H9 (cell line): ENCODE measurements at places on chromosomes 13 and 19. TPM values are rescaled to one million over a fixed set of nuclear protein-coding genes. Genes with fewer than 3 reads are reported as not detected.

DNA sequence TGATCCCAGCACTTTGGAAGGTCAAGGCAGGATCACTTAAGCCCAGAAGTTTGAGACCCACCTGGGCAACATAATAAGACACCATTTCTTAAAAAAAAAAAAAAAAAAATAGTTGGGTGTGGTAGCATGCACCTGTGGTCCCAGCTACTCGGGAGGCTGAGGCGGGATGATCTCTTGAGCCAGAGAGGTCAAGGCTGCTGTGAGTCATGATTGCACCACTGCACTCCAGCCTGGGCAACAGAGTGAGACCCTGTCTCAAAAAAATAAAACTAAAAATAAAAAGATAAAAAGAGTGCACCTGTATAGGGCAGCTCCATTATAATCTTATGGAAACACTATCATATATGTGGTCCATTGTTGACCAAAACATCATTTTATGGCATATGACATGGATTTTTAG lies 25.5 kb upstream of the STARD13 start:
- no peak for DNase-seq
- H3K27me3 ChIP-seq: no peaks in the 10 kb centered on the region
- H3K36me3 ChIP-seq: peaks cover 4% of the 10 kb centered on the region; the same call in 1 of the 2 replicates
- no peak overlapping the region for H3K4me3 ChIP-seq
- no peaks in the 10 kb centered on the region for H3K4me1 ChIP-seq

GRCh38 chr13:37027639-37028038 lies 27.1 kb downstream of the EXOSC8 start:
- H3K4me1 ChIP-seq: no peaks in the 10 kb centered on the region
- H3K27ac ChIP-seq: no peak overlapping the region
- no peaks in the 10 kb centered on the region for H3K27me3 ChIP-seq

DNA sequence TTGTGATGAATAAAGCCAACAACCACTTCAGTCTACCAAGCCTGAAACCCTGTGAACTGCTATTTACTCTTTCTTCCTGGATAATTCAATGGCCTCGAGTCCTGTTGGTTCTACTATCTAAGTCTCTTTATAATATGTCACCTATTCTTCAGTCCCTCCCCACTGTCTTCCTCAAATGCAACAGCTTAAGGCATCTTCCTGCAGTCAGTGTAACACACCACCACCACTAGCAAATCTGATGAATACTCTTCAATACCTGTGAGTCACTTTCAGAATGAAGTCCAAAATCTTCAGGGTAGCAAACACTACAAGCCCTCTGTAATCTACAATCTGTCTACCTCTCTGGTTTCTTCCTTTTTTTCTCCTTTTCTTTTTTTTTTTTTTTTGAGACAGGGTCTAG lies 32.9 kb downstream of the ZDHHC20 start:
- no peaks in the 10 kb centered on the region for H3K27me3 ChIP-seq
- H3K4me1 ChIP-seq: no peaks in the 10 kb centered on the region
- H3K4me3 ChIP-seq: no peak overlapping the region
- H3K27ac ChIP-seq: no peak overlapping the region
- DNase-seq: no peak

Gene ZNF571
- total RNA-seq: 4.5 and 5.3 TPM in 2 replicates

DNA sequence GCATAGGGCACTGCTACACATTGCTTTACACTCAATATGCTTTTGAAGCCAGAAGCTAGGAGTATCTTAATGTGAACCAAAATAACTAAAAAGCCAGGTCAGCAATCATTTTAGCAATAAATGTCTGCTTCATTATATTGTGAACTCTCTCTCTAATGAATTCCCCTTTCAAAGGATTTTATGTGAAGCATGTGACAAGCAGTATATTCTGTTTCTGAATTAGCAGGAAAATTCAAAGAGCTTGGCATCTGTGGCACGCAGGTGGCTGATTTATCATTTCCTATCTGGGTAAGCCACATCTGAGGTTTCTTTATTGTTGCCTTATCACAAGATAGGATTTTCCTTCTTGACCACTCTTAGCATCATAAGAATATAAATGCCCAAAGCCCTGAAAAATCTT lies 56.8 kb upstream of the KLF12 start:
- no peak overlapping the region for H3K4me3 ChIP-seq
- H3K27ac ChIP-seq: no peak overlapping the region
- no peaks in the 10 kb centered on the region for H3K36me3 ChIP-seq
- no peaks in the 10 kb centered on the region for H3K4me1 ChIP-seq
